ENCODE measurements at places on chromosomes 4 and X.
A peak's percentile ranks its signal among the peaks of the same experiment; 100 is the strongest.

GRCh38 chr4:20418861-20419451, 167.3 kb downstream of the SLIT2 start:
- no peak for DNase-seq

GRCh38 chr4:62250100-62250499, 1050.0 kb downstream of the ADGRL3 start:
- no peak for DNase-seq

DNA sequence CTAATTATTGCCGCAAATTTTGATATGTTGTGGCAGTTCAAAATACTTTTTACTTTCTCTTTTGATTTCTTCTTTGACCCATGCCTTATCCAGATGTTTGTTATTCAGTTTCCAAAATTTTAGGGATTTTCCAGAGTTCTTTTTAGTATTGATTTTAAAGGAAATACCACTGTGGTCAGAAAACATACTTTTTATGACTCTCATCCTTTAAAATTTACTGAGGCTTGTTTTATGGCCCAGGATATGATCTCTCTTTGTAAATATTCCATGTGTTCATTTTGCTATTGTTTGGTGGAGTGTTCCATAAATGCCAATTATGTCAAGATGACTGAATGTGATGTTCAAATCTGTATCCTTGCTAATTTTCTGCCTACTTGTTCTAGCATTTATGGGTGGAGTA, 272.3 kb upstream of the DIPK2B start:
- no peak for DNase-seq

DNA sequence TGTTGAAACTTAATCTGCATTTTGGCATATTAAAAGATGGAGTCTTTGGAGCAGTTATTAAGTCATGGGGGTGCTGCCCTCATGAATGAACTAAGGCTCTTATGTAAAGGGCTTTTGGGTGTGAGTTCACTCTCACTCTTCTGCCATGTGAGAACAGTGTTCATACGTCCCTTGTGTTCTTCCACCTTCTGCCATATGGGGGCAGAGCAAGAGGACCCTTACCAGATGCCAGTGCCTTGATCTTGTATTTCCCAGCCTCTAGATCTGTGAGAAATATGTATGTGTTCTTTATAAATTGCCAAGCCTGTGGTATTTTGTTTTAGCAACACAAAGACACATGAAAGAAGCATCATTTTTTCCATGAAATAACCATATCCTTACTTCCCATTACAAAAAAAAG, 213.9 kb downstream of the SPOCK3 start:
- DNase-seq, result no peak

- no peak for DNase-seq
Observed at GRCh38 chr4:98786866-98787265, 128.5 kb upstream of the TSPAN5 start.

GRCh38 chr4:139461022-139461628, 7.2 kb downstream of the RAB33B start:
- no peak for DNase-seq

DNA sequence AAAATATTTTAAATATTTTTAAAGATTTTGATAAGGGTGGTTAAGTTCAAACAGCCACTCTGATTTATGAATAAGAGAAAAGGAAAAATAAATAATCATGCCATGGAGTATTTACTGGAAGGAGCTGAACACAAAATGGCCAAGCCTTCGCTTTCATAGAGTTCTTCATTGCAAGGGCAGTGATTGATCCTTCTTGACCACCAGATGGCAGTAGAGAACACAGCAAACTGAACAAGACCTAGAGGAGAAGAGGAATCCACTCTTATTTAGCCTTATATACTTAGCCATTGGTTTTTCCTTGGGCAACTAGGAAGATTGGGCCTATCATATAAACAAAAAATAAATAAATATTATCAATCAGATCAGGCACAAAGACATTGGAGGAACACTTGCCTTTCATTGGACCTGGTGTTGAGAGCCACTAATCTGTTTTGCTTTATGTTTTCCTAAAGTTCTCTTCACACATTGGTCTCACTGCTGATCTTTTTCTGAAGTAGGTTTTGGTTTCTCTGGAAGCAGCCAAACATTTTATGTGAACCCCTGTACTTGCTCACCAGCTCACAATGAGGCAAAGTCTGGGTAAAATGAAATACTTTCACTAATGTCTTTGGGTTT, 58.1 kb upstream of the PARM1 start:
- DNase-seq, result peak; percentile 64

- no peak for DNase-seq
Observed at GRCh38 chrX:116272322-116272721, 101.8 kb downstream of the AGTR2 start.

DNA sequence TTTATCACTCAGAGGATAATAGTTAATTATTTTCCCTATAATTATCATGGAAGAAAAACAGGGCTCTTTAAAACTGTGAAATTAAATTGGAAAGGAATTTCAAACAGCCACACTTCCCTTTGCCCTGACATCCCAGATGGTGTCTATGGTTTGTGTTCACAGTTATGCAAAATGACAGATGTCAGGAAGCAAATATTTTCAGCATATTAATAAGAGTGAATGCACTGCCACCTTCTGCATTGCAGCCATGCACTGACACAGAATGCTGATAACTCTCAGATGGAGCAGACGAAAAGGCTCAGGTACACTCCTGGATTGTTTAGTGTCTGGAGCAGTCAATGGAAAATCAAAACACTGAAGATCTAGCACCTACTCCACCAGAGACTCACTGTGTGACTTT, 57.6 kb downstream of the RWDD4 start:
- DNase-seq, result no peak

GRCh38 chr4:182065255-182065654, 177.9 kb upstream of the TENM3 start:
- no peak for DNase-seq

DNA sequence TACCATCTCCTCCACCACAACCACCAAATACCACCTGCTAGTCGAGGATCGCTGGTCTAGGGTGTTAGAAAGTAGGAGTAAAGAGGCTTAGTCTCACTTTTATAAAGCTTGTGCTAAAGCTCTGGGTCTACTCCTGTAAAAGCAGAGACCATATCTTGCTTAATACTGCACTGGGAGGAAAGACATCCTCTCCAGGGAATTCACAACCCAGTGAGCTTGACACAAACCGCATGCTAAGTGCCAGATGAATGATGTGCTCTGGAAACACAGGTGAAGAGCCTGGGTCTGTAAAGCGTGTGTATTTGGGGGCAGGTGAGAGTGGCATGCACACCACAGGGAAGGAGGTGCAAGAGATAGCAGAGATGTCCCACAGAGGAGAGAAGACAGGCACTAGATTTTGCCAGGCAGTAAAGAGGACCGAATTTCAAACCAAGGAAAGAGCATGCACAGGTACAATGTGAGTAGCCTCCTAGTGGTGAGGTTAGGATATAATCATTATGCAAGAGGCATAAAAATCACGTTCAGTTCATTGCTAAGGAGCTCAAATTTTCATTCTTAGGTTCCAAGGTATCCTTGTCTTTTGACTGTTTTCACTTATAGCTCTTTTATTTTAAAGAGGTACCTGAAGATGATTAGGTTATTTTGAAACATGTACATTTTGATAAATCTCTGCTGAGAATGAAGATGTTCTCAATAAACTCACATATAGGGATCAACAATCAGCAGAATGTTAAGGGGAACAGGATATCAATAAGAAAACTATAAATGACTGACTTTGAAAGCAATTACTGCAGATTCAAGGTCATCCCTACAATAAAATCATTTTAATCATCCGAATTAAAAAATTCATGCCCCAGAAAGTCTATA, 20.7 kb downstream of the TAPT1 start:
- DNase-seq, result peak; percentile 52

- no peak for DNase-seq
Observed at GRCh38 chr4:146108756-146109155, 66.8 kb upstream of the LSM6 start.

DNA sequence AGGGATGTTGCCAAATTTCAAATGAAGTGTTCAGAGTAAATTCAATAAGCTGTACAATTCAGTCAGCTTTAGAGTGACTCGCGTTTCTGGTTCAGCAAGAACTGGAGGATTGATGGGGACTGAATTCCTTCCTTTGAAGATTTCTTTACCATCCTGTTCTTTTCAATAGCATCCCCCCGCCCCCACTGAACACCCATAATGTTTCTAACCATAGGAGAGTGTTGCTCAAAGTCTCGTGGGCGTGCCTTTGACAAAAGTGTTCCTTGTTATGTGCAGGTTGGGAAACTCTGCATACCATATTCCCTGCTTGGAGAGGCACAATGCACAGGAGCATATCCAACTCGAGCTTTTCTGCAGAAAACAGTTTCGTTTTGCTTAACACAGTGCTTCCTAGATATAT, 323.5 kb upstream of the CASK start:
- DNase-seq, result no peak

- no peak for DNase-seq
Observed at GRCh38 chr4:102444752-102445151, 56.4 kb upstream of the NFKB1 start.
